NCI-H1092 (cell line): ENCODE measurements at places on chromosomes 12 and 14.

- no peak for DNase-seq
Measured at GRCh38 chr12:80714055-80714454, 2.7 kb upstream of the MYF5 start.

GRCh38 chr12:13045816-13046215 lies 1.6 kb downstream of the FAM234B start:
- DNase-seq = no peak

DNA sequence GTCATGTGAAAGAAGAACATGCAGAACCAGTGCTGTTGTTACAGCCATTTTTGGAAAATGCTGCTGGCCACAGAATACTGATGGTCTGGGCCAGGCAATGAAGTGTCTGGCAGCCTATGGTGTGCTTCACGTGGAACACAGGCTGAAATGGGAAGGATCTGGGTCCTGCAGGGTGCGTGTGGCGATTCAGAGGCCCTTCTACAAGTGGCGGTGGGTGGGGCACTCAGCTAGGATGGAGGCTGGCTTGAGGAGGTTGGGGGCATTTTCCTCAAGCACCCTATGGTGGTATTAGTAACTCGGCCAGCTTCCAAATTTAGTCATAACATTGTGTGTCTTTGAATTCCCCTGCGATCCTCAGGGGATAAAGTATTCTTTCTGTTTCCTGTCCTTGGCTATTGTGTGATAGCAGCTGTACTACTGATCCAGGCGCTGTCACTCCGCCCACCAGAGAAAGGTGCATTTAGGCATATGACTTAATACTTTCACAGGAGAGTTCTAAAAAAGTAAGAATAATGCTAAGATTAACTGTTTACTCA lies 9.2 kb upstream of the RAD52 start:
- DNase-seq = no peak

- no peak for DNase-seq
Measured at GRCh38 chr12:34395056-34396005, 373.0 kb downstream of the ALG10 start.

- no peak for DNase-seq
Measured at GRCh38 chr14:105742531-105742848, 216.1 kb downstream of the TMEM121 start.

- no peak for DNase-seq
Measured at GRCh38 chr12:42744539-42745182, 155.1 kb upstream of the PRICKLE1 start.

DNA sequence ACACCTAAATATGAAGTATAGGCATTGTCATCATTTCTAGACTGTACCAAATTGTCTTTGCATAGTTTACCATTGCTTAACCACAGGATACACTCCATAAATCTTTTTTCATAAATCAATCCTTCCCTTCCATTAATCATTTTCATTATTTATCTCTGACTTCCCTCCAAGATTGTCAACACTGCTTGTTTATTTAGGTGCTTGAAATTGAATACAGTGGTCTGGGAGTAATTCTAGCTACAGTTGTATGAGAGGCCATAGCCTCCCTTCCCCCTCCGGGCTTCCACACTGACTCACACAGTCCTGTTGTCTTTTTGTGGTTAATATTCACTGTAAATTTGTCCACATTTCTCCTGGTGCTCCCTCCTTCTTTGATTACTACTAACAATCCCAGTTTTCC lies 114.2 kb upstream of the ARID2 start:
- DNase-seq = peak; percentile 67

DNA sequence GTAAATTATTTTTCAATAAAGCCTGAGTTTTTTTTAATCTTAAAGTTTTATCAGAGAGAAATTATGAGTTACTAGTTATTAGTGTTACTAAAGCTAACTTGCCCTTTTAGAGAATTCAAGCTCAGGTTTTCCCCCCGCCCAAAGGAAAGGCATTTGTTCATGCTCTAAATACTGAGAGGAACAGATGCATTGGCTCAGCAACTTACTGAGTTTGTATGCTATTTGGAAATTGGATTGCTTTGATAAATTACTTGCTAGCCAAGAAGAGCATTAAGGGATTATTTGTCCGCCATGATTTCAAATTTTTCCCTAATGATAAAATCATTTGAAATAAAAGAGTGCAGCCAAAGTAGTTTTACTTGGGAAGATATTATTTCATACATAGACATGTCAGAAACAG lies 149.4 kb downstream of the METTL25 start:
- DNase-seq = no peak

DNA sequence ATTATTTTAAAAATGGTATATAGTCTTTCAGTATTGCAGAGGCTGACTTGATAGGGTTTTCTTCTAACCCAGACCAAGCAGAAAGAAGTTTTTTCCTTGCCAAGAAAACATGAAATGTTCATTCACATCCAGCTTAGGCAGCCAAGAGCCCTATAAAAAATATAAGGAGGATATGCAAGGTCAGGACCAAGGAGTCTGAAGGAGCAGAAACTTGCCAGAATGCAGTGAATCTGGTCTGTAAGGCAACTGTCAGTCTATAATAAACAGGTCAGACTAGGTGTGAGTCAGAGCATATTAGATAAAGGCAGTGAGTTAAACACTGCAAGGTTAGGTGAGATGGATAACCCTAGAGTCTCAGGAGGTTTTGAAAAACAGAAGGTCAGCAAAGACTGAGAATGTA lies 645.5 kb downstream of the C12orf50 start:
- DNase-seq = no peak

GRCh38 chr12:87439990-87440827 lies 589.0 kb downstream of the C12orf50 start:
- no peak for DNase-seq

GRCh38 chr14:61462566-61463193 lies 141.3 kb downstream of the PRKCH start:
- peak; percentile 12 for DNase-seq

DNA sequence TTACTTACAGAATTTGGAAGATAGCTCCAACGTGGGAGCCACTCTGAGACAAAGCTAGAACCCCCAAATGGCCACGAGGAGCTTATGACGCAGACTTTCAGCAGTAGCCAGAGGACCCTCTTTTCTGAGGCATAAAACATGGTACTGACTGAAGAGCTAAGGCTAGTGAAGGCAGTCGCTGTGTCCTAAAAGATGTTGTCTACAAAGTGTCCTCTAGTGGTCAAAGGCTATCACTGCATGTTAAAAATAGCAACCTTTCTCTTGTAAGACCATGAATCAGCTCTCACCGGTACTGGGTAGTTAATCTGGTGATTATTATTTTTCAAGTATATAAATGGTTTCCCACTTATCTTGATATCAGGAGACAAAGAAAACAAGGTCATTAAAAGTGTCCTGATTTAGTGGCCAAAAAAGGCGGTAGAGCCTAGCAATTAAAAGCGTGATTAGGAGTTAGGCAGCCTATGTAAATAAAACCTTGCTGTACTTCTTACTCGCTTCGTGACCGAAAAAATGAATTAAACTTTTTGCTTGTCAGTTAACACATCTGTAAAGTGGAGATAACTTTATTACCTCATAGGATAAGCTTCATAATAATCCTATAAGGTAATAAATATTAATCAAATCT lies 47.0 kb upstream of the LGR5 start:
- DNase-seq = peak; percentile 53

- DNase-seq = no peak
Measured at GRCh38 chr14:68513838-68514607, 278.8 kb downstream of the ZFP36L1 start.
